Fibroblast of villous mesenchyme (primary cell): ENCODE measurements at places on chromosomes 4 and X. TPM values are rescaled to one million over a fixed set of nuclear protein-coding genes. Genes with fewer than 3 reads are reported as not detected.
A peak's percentile ranks its signal among the peaks of the same experiment; 100 is the strongest.

DNA sequence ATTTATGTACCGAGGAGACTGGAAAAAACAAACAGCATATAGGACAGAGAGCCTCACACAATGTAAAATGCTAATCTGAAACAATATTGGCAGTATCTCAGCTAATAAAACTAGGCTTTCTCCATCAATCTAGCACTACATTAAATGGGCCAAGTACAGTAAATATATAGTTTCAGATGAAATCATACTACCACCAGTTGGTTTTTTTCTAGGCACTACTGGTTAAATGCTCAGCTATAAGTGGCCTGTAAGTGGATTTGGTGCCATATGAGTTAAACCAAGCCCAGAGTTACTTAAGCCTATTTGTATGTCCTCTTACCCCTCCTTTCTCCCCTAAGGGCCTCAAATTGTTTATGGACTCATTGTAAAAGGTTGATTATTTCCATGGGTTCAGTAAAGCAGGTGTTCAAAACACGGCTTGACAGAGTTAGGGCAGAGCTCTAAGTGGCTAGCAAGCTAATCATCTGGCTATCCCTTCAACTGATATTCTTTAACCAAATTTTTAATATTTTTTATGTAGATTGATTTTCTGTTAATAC is 57.5 kb downstream of the FAM13A start:
- no peak for DNase-seq

- peak; percentile 32 for DNase-seq
These were observed 18.3 kb downstream of the SCARB2 start for GRCh38 chr4:76195326-76195725.

DNA sequence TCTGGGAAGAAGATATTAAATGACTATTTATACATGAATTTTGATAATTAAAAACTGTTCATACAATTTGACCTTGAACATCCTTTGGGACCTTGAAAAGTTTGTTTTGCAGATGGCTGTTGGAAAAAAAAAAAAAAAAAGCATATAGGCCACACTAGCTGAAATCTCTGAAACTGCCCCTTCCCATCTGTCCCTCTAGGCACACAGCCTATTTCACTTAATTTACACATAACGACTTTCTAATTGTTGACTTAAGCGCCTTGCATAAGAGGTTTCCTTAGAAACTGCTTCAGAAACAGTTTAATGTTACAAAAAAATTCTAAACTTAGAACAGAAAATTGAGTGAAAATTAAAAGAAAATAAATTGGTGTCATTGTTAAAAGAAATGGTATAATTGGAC is 131.0 kb downstream of the COX18 start:
- no peak for DNase-seq

- DNase-seq = peak; percentile 82
These were observed 70.1 kb upstream of the ENPP6 start for GRCh38 chr4:184287697-184288255.

DNA sequence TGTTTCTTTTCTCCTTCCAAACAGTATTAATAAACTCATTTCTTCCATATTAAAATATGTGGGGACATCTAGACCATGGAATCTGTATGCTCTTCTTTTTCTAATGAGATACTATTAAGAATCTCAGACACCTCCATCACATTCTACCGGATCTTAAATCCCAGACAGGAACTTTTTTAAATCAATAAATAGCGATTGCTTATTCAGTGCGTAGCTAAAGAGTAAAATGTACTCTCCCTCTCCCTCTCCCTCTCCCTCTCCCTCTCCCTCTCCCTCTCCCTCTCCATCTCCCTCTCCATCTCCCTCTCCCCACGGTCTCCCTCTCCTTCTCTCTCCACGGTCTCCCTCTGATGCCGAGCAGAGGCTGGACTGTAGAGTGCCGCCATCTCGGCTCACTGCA is 297.0 kb downstream of the HNRNPD start:
- no peak for DNase-seq

GRCh38 chr4:169106696-169107229 is 96.7 kb upstream of the CBR4 start:
- DNase-seq = no peak

DNA sequence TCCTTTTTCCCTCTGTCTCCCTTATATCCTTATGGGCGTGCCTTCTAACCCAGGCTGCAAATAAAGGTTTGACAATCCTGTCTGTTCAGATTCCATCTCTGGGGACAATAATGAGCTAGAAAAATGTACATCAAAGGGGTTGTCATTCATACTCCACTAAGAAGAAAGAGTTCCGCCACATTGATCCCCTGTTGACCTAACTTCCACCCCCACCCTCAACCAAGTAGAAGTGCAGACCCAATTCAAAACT is 541 bp upstream of the GABRA3 start:
- DNase-seq = no peak

DNA sequence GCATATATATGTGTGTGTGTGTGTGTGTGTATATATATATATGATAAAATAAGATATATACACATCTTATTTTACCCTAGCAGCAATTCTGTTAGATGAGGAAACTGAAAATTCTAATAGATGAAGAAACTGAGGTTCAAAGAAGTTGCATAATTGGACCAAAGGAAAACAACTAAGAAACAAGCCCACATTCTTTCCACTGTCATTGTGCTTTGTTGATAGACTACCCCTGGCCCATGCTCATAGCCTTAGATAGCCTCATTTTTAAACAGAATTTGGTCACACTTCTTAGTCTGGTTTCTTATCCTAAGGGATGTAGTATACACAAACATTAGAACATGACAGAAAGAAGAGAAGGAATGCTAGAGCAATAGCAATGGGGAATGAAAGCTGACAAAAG is 138.8 kb downstream of the NDST3 start:
- DNase-seq = peak; percentile 33

- DNase-seq = no peak
These were observed 41.6 kb downstream of the ZCCHC12 start for GRCh38 chrX:118865231-118865630.

DNA sequence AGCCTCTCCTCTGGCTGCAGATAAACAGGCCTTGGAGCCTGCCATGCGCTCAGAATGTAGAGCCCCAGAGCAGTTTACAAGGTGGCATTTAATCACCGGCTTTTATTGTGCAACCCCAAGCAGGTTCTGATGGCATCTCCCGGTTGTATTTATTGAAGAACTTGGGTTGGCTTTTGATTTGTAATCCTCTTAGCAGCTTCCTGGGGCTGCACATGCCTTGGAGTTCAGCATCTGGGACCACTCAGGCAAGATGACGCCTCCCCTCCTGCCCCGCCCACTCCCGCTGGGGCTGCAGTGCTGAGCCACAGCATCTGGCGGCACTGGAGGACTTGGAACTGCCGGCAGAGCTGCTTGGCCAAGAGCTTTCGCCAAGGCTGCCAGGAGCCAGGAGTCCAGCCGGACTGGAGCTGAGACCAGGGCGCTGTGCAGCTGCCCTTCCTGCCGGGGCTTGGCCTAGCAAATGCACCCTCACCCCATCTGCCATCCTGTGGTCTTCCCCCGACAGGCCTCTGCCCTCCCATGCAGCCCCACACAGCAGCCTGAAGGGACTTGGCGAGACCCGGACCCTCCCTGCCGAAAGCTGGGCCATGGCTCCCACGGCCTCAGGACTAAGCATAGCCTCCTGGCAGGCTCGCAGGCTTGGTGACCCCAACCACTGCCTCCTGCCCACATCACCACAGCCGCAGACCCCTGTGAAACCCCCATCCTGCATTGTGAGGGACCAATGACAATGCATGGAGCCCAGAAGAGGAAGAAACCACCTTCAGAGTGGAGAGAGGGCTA is 5.4 kb downstream of the HTRA3 start:
- peak; percentile 98 for DNase-seq

The UGT8 gene
- 0.32 and 0.86 TPM in 2 replicates for total RNA-seq

The GRIA3 gene
- total RNA-seq = 8.1 and 19.4 TPM in 2 replicates

The FAM47E gene
- 0.32 and 0.86 TPM in 2 replicates for total RNA-seq

The COX7B2 gene
- not detected in 2 replicates for total RNA-seq

The GUF1 gene
- 21.3 and 22.9 TPM in 2 replicates for total RNA-seq

The MAB21L2 gene
- total RNA-seq = under 0.01 TPM in 2 replicates

The JAKMIP1 gene
- not detected in 2 replicates for total RNA-seq

The MAGEA1 gene
- total RNA-seq = not detected in 2 replicates
